ENCODE measurements at places on chromosomes 5 and 9.

GRCh38 chr9:35517552-35518224, 27.8 kb downstream of the RUSC2 start:
- no peak for DNase-seq

- no peak for DNase-seq
Measured at GRCh38 chr5:40587376-40587775, 92.3 kb upstream of the PTGER4 start.

DNA sequence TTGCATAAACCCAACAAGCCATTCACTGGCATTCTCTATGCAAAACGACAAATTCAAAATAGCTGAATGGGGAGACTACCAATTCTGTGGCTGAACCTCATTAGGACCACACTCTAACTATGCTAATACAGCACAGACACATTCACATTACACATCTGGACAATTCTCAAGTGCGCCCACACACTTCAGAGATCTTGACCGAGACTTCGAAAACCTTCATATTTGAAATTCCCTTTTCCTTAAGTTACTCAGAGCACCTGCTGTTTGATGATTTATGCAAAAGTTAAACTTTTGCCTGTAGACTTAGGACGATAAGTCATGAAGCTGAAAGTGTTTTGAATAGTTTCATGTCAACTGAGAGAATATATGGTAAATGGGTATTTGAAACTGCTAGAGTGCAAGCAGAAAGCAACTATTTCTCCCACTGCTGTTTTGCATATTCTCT, 111.9 kb downstream of the FBN2 start:
- no peak for DNase-seq

- DNase-seq = no peak
Measured at GRCh38 chr9:105332471-105332870, 88.0 kb downstream of the SLC44A1 start.

- DNase-seq = no peak
Measured at GRCh38 chr9:1591310-1591709, 423.8 kb upstream of the SMARCA2 start.

GRCh38 chr5:145859897-145860296, 12.9 kb downstream of the GRXCR2 start:
- no peak for DNase-seq
